Testis (tissue), 5 donors: ENCODE measurements at places on chromosomes 4 and X. TPM values are rescaled to one million over a fixed set of nuclear protein-coding genes. Genes with fewer than 3 reads are reported as not detected.

DNA sequence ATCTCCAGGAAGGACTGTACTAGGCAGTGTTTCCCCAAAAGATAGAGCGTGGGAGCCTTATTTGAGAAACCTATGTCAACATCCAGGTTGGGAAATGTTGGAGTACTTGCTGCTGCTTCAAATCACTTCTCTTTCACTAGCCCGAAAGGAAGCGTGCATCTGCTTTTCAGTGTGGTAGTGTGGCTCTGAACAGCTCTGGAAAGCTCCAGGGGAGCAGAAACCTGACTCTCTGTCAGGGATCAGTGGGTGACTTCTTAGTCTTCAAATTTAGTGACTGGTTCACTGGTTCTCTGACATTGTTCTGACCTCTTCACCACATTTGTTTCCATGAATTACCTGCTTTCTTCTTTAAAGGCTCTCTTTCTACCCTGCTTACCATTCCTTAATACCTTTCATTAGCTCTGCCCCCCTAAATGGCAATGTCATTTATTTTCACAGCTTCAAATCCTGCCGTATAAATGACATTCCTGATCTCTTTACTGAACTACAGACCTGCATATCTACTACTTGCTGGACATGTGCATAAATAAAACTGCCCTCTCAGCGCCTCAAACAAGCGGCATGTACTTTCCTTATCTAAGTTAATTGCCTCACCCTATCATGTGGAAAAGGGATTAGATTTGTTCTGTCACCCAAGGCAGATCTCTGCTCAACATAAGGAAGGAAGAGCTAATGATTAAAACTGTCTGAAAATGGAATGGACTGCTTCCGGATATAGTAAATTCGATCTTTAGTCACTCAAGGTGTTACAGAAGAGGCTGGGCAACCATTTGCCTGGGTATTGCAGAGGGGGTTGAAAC, 37.0 kb downstream of the DLG3 start:
- no peak for DNase-seq

DNA sequence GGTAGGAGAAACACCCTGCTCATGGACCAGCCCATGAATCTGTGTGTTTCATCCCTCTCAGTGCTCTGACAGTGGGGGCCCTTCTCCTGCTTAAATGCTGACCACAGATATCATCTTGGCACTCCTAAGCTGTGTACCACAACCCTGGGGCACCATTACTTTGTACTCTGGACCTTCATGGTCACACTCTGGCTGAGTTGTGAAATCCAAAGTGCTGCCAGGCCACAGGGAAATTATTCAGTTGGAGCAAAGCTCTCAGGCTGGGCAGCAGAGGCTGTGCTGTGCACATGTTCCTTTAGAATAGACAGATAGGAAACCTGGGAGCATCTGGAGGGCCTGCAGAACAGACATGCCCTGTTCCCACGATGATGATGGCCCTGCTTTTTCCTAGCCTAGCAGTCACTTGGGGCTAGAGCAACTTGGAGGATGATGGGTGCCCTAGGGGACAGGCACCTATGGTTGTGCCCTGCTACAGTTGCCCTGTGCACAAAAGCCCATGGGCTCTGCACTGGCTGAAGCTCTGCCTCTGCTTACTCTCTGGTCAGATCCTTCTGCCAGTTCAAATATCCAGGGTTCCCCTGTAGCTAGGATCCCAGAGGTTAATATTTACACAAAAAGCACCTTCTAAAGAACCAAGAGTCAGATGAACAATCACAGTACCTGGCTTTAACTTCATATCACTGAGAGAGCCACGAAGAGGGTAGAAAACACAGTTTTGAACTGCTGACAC, 48.5 kb upstream of the CDX4 start:
- no peak for DNase-seq

DNA sequence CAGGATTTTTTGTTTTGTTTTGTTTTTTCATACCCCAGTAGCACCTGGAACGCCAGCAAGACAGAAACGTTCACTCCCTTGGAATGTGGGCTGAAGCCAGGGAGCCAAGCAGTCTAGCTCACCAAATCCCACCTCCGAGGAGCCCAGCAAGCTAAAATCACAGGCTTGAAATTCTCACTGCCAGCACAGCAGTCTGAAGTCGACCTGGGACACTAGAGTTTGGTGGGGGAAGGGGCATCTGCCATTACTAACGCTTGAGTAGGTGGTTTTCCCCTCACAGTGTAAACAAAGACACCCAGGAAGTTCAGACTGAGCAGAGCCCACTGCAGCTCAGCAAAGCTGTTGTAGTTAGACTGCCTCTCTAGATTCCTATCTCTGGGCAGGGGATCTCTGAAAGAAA, 99.6 kb upstream of the FGF16 start:
- no peak for DNase-seq

DNA sequence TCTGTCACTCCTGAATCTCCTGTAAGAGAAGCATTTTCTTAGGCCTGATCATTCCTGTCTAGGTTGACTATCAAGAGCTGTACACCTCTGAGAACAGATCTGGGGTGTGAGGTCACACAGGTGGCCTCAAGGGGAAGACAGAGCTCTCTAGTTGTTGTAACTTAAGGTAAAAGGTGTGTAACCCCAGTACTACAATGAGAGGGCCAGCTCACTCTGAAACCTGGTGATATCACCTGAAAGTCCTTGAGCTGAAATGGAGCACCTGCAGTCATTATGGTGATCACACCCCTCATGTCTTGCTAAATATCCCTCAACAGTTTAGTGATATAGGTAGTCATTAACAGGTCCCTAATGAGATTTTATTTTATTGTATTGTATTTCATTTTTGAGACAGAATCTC, 8.8 kb upstream of the FAM9C start:
- no peak for DNase-seq

DNA sequence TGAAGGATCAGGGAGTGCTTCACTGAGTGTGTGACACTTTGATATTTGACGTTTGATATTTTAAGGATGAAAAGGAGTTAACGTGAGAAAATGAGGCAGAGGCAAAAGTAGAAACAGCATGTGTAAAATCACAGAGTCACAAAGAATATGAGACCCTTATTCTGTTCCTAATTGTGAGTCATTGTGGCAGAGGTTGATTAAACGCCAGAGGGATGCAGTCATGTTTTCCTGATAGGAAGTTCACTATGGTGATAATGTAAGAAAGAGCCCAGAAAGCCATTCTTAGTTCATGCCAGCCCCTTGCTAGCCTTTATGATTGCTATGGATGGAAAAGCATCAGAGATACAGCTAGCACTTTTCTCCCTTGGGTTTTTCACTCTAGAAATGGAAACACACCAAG, 33.5 kb upstream of the IGSF1 start:
- no peak for DNase-seq

DNA sequence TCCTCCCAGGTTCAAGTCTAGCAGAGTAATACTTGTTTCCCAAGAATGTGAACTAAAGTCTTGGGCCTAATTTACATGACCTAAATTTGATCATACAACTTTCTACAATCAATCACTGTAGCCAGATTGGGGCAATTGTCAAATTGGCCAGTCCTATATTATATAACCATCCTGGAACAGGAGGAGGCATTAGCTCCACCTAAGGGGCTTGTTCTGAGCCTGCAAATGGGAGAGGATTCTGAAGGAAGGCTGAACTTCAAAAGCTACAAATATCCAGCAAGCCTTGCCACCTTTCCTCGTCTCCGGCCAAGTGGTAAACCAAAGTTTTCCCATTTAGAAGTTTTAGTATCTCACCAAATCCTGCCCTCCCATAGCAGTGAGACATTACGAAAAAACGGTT, 1289.6 kb upstream of the TENM3 start:
- DNase-seq: no peak

DNA sequence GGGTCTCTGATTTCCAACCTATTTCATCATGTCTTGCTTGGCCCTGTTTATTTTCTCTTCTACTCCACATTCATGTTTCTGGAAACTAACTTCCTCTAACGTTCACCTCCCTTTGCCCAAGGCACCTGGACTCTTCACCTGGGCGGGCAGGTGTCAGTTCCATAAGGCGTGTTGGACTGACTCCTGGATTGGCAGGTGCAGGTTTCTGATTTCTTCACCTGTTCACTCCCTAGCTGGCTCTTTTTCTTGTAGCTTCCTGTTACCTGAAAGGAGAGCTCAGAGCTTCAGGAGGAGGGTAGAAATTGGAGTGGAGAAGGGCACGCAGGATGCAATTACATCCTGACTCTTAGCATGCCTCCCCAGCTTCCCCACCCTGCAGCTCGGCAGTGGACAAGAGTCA, 350.8 kb upstream of the KLF3 start:
- no peak for DNase-seq

DNA sequence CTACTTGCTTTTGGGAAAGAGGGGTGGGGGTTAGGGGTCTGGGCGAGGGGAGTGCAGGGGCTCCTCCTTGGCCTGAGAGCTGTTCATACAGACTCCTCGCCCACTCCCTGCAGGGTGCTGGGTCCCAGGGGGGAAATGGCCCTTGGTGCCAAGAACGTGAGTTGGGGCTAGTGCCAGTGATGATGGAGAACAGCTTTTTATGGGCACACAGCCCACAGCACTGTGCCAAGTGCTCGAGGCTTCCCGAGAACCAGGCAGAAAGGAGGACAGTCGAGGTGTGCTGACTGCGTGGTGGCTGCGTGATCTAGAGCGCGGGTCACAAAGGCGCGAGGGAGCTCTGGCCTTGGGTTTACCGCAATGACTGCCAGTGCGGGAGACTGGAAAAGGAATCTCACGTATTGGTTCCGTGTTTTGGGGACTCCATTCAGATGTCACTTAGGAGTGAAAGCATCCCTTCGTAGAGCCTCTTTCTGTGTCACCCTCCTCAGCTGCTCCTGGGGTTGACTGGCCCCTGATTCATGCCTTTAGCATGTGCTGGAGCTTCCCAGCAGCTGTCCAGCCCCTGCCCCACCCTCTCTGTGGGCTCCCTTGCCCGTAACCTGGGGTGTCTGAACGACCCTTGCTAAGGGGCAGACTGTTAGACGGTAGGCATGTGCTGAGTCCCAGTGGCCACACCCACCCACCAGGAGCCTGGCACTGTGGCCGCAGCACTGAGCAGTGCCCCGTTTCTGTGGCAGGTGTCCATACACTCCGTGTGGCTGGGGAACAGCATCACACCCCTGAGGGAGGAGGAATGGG, 20.9 kb upstream of the MSANTD1 start:
- DNase-seq: no peak

GRCh38 chr4:138114434-138114833, 127.7 kb downstream of the SLC7A11 start:
- no peak for DNase-seq

- DNase-seq: no peak
Observed at GRCh38 chr4:87697272-87697671, 47.2 kb downstream of the DMP1 start.

GRCh38 chr4:148205476-148205875, 236.7 kb downstream of the NR3C2 start:
- DNase-seq: no peak

GRCh38 chr4:12588582-12588981, 895.6 kb downstream of the RAB28 start:
- no peak for DNase-seq

DNA sequence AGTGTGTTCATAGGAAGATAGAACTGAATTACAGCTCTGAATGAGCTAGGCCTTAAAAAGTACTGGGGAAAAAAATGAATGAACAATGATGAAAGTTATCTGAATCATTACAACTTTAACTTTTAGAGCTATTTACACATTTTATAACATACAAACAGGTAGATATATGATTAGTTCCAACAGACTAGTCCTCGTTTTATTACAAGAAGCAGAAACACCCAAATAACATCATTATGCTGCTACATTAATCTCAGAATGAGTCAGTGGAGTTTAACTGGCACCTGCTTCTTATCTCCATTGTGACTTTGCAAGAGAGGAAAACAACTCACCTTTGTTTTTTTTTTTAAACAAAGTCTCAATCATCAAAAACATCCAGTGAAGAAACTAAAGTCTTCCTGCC, 15.2 kb downstream of the ATP8A1 start:
- no peak for DNase-seq

- DNase-seq: no peak
Observed at GRCh38 chrX:43676971-43677572, 21.0 kb downstream of the MAOA start.

DNA sequence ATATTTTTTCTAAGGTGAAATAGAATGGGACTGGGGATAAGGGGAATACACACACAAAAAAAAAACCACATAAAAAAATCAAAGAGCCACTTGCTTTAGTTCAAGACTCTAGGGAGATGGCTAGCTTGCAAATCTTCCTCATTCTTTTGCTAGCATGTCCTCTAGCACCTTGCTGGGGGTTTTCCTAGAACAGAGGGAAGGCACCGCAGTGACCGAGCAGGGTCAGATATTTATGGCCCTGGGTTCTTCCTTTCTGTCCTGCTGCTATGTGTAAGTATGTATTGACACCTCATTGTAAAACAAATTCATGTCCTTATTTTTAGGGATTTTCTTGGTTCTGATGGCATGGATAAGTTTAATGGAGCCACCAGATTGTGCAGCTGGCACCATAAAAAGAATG, 81.2 kb downstream of the SHISA3 start:
- DNase-seq: no peak

DNA sequence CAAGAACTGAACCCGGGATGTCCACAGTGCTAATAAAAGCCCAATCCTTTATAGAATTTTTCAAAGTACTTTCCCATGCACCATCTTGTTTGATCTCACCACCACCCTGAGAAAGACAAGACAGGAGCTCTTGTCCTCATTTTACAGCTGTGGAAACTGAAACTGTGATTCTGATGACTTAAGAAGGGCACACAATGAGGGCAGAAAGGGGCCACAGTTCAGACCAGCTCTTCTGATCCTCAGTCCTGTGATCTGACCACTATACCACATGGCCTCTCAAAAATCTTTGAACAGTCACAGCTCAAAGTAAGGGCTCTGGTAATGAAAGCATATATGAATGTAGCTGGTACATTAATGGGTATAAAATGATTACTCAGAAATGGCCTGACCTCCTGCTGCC, 127.3 kb upstream of the CPEB2 start:
- no peak for DNase-seq

GRCh38 chr4:26183017-26183416, 137.8 kb upstream of the RBPJ start:
- no peak for DNase-seq

GRCh38 chrX:129496625-129497024, 26.7 kb downstream of the SMARCA1 start:
- DNase-seq: no peak

GRCh38 chr4:140315438-140315837, 58.0 kb upstream of the SCOC start:
- DNase-seq: no peak

- no peak for DNase-seq
Observed at GRCh38 chr4:84530871-84531270, 31.8 kb upstream of the NKX6-1 start.

Gene EREG
- total RNA-seq: not detected

Gene EOLA1
- 12.0 TPM for total RNA-seq

Gene FGFR3
- total RNA-seq: 79.6 TPM

Gene GAGE12E
- total RNA-seq: 1.2 TPM

Gene SNX12
- 53.1 TPM for total RNA-seq

Gene CACNA1F
- total RNA-seq: 0.19 TPM

Gene NKX6-1
- 1.9 TPM for total RNA-seq

Gene SERTM2
- not detected for total RNA-seq

Gene MAGEC1
- 10.0 TPM for total RNA-seq

Gene PCDH18
- 23.3 TPM for total RNA-seq

Gene GPR34
- total RNA-seq: 3.8 TPM

Gene SULT1B1
- total RNA-seq: 0.24 TPM

Gene CASP3
- 12.3 TPM for total RNA-seq
